ENCODE measurements at places on chromosomes 7 and 10. TPM values are rescaled to one million over a fixed set of nuclear protein-coding genes. Genes with fewer than 3 reads are reported as not detected.

GRCh38 chr7:69020536-69020935 lies 577.7 kb upstream of the AUTS2 start:
- DNase-seq: no peak

- DNase-seq: peak; percentile 41
Observed at GRCh38 chr7:16084370-16084769, 337.0 kb downstream of the CRPPA start.

DNA sequence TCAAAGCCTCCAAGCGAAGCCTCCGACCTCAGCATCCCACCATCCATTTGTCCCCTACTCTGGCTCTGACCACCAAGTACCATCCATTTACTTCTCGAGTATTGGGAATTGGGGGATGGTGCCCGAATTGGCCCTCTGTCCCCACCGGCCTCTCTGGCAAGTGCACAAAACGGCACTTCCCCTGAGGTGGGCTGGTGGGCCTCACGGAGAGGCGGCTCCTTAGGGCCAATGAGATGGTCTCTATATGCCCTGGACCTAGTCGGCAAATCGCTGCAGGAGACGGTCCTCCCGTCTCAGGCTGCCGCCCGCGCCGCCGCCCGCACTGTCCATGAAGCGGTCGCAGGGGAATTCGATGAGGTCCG lies 2.8 kb downstream of the TRIL start:
- no peak for DNase-seq

DNA sequence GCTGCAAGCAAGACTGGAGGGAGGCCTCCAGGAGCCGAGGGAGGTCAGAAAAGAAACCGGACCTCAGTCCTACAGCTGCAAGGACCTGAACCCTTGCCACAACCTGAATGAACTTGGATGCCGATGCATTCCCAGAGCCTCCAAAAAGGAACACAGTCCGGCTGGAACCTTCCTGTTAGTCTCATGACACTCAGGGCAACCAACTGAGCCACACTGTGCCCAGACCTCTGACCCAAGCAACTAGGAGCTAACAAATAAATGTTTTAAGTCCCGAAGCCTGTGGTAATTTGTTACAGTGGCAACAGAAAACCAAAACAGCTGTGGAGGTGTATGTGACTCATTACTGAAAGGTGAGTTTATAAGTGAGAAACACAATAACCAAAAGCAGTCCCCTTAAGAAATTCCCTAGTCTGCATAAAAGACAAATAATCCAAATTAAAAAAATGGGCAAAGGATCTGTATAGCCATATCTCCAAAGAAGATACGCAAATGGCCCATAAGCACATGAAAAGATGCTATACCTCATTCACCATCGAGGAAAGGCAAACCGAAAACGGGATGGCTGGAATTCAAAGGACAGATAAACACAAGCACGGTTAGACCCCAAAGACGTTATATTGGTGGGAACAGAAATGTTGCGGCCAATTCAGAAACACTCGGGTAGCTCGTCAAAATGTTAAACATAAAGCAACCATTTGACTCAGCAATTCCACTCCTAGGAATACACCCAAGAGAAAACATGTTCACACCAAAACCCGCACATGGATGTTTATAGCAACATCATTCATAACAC lies 24.8 kb downstream of the GNA12 start:
- DNase-seq: no peak

GRCh38 chr7:86130268-86130667 lies 513.4 kb upstream of the GRM3 start:
- DNase-seq: no peak

DNA sequence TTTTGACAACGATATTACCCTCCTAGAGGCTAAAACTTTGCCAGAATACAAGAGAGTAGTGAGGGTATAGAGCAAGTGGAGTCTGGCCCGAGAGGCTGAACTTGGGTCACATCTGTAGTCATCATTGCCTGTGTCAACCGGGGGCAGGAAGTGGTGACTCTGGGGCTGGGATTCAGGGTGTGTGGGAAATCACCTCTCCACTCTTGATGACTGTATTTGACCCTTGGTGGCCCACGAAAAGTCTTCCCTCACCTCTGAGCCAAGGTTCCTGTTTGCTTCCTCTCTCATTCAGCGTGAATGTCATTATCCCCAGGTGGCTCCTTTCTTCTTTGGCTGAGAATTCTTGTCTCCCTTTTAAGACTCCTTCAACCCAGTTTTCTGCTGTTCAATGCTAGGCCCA lies 240.4 kb downstream of the ABCA13 start:
- DNase-seq: no peak

DNA sequence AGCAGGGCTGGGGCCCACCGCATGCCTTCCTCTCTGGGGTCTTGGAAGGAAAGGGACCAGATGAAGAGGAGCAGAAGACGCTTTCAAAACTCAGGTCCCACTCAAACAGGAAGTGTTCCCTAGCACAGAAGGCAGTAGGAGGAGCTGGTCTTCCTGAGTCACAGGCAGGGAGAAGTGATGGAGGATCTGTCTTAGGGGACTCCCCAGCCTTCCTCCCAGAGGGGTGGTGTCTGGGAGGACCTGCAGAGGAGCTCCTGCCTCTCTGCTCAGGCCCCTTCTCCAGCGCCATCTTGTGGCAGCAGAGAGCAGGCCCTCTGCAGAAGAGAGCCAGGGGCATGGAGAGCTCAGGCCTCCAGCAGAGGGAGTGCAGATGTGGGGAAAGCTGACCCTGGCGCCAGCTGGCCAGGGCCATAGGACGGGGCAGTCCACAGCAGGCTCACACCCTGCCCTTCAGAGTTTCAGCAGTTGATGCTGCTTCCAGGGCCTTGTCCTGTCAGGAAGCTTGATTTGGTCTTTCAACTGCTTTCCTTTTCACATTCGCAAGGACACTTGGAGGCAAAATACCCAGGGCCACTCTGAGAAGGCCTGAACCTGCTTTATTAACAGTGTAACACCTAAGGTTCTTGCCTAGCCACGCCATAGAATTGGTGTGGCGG lies 62.2 kb upstream of the TARP start:
- DNase-seq: peak; percentile 37

- no peak for DNase-seq
Observed at GRCh38 chr7:12092499-12093130, 118.5 kb upstream of the TMEM106B start.

DNA sequence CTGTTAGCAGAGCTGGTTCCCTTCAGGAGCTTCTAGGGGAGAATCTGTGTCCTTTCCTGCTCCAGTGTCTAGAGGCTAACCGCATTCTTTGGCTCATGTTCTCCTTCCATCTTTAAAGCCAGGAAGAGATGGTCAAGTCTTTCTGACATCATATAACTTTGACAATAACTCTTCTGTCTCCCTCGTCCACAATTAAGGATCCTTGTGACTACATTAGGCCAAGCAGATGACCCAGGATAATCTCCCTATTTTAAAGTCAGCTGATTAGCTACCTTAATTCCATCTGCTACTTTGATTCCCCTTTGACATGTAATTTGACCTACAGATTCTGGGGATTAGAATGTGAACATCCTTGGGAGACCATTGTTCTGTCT lies 28.1 kb upstream of the SLC26A4 start:
- DNase-seq: no peak

- DNase-seq: no peak
Observed at GRCh38 chr7:84455788-84456187, 261.2 kb upstream of the SEMA3A start.

DNA sequence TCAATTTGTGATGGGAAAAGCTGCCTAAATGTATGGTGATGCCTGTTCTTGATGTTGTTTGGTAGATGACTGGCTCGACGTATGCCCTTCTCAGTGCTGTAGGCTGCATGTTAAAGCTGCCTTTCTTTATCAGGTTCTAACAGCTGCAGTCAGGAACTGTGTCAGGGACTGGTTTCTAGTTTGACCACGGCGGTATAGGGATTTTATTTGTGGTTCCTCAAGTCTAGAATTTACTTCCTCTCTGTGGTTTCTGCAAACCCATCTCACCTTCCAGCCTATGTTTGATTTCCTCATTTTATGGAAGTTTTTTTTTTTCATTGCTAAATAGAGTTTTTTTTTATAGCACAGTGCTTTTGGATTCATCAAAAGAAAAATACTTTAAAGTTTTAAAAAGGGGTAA lies 26.5 kb downstream of the LMTK2 start:
- DNase-seq: no peak

GRCh38 chr7:47647181-47647917 lies 65.4 kb upstream of the TNS3 start:
- no peak for DNase-seq

- no peak for DNase-seq
Observed at GRCh38 chr7:39617005-39617404, 6.4 kb upstream of the RALA start.

- no peak for DNase-seq
Observed at GRCh38 chr7:35038354-35038753, 1.1 kb upstream of the DPY19L1 start.

DNA sequence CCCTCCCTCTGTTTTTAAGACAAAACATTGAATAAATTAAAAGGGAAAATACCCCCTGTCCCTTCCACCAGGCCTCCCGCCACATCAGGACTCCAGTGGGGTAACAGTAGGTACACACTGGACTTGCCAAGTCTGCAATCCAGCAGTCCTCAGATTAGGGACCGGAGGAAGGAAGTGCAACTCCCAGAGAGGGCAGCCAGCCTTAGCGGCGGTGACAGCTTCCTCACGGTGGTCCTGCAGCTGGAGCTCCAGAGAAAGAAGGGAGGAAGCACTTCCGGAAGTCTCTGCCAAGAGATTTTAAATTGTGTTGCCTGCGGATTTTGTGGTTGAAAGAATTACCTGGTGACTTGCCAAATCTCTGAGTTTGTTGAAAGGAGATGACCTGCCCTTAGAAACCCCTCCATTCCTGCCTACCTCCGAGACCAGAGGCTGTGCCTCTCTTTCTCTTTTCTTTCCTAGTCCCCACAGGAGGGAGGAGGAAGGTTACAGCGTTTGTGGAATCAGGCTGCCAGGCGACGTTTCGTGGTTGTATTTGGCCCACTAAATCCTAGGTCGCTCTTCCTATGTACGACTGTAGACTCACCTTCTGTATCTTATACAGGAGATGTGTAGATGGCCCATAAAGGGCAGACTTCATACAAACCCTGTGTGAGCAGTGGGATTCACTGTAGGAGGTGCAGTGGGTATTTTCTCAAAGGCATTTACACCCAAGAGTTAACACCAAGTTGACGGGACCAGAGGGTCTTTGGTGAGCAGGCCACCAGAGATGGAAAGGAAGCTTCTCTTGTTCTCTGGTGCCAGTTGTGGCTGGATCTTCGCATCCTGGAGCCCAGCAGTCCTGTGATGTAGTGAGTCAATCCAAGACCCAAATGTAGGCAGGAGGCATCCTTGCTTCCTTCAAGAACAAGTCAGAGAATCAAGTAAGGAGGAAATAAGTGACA lies 77.9 kb downstream of the INSIG1 start:
- no peak for DNase-seq

- no peak for DNase-seq
Observed at GRCh38 chr10:107317592-107317991, 153.1 kb upstream of the SORCS1 start.

DNA sequence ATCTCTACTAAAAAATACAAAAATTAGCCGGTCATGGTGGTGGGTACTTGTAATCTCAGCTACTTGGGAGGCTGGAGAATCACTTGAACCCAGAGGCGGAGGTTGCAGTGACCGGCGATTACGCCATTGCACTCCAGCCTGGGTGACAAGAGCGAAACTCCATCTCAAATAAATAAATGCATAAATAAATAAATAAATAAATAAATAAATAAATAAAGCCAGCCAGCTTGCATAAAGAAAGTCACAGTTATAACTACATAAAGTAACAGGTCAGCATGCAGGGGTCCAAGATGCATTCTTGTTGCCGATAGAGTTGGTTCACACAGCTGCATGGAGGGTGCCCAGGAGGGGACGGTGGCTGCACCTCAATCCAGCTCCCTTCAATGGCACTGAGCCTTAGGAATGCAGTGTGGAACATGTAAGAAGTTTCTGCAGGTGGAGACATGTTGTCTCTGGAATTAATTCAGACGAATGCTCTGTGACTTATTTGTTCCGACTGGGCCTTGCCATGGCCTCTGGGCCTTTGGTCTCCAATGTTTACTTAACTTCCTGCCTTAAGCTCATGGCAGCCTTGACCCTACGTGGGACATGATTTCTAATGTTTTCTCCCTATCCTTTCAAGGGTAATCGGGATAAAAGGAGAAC lies 159.6 kb upstream of the PRKCQ start:
- no peak for DNase-seq

DNA sequence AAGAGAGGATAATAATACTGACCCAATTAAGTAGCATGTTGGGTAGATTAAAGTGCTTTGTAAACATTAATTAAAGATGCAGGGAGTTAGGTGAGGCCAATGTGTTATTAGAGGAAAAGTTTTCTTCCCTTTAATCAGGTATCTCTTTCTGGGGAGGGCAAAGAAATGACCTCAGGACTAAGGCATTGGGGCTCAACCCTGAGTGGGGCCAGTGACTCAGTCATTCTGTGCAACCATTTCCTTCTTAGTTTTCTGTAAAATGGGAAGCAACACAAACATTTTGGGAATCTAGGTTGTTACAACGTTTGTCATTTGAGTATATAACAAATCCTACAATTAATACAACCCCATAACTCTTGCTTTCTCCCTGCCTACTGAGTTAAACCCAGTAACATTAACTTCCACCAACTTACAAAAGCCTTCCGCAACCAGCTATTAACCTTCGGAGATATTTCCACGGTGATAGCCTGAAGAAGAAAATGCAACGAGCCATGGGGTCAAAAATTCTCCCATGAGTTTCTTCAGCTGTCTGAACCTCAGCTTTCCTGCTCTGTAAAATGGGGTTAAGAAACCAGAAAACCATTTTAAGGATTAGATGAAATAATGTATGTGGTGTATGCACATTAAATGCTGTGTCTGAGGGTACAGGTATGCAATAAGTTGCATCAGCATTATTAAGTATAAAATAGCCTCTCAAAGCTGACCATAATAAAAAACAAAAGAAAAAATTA lies 965 bp upstream of the PROSER2 start:
- DNase-seq: no peak

The RNF133 gene
- total RNA-seq: 1.1 TPM

The SEMA3D gene
- 0.95 TPM for total RNA-seq

The GLI3 gene
- 3.8 TPM for total RNA-seq

The ELN gene
- total RNA-seq: 0.20 TPM

The LIPF gene
- total RNA-seq: not detected

The OR2A5 gene
- total RNA-seq: not detected

The SUGCT gene
- total RNA-seq: 2.4 TPM

The NEBL gene
- total RNA-seq: 0.71 TPM

The CDK5 gene
- total RNA-seq: 19.1 TPM

The DLX5 gene
- total RNA-seq: not detected

The MKX gene
- not detected for total RNA-seq

The TCAF2 gene
- 7.1 TPM for total RNA-seq

The FGL2 gene
- total RNA-seq: 0.26 TPM

All from pulmonary artery endothelial cell (primary cell).